ENCODE measurements at places on chromosomes 2 and 18.

GRCh38 chr2:27715318-27716210 lies 51.9 kb downstream of the SLC4A1AP start:
- DNase-seq: no peak

GRCh38 chr2:137231628-137232027 lies 466.3 kb downstream of the THSD7B start:
- DNase-seq: no peak

- no peak for DNase-seq
Measured at GRCh38 chr18:69978732-69979715, 31.4 kb upstream of the CD226 start.

- no peak for DNase-seq
Measured at GRCh38 chr2:86081724-86082123, 24.0 kb downstream of the POLR1A start.

GRCh38 chr2:38713338-38713737 lies 37.8 kb downstream of the SRSF7 start:
- DNase-seq: no peak

GRCh38 chr2:170475878-170476277 lies 239.3 kb upstream of the SP5 start:
- DNase-seq: no peak

- DNase-seq: no peak
Measured at GRCh38 chr2:141038341-141038740, 1092.5 kb downstream of the LRP1B start.

DNA sequence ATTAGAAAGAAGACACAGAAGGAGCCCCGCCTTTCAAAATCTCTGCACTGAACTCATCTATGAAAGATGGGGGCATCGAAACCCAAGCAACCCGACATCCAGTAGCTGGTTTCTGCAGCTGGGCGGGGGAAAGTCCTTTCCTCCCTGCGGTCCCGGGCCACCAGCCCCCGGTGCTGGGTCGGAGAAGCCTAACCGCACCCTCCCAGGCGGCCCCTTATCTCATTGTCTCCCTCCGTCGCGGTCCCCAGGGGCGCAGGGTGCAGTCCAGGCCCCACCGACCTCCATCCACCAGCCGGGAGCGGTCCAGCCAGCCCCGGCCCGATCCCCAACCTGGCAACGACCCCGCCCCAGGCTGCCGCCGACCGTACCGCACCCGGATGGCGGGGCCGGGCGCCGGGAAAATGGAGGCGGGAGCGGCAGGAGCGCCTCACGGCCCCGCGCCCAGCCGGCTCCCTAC lies 452 bp downstream of the RAPH1 start:
- DNase-seq: peak; percentile 56

- DNase-seq: no peak
Measured at GRCh38 chr2:218229851-218230250, 12.9 kb downstream of the ARPC2 start.

- no peak for DNase-seq
Measured at GRCh38 chr2:224466304-224466895, 64.5 kb upstream of the FAM124B start.

GRCh38 chr2:437756-438393 lies 150.0 kb upstream of the ALKAL2 start:
- DNase-seq: peak; percentile 88

GRCh38 chr18:32257084-32257785 lies 67.4 kb downstream of the MEP1B start:
- no peak for DNase-seq

DNA sequence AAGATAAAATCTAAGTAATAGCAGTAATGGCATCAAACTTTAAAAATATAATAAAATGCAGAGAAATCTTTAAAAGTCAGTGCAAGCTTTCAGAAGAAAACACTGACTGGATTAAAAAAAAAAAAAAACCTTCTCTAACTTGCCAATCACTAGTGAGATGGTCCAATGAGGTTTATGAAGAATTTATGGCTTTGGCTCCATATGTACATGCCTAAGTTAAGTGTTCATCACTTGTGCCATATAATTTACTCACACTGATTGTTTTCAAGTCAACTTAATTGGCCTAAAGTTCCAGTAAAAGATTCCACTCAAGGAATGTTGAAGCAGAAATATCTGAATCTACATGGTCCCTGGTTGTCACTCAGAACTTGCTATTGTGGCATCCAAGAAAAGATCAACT lies 40.7 kb upstream of the RAB27B start:
- DNase-seq: no peak

DNA sequence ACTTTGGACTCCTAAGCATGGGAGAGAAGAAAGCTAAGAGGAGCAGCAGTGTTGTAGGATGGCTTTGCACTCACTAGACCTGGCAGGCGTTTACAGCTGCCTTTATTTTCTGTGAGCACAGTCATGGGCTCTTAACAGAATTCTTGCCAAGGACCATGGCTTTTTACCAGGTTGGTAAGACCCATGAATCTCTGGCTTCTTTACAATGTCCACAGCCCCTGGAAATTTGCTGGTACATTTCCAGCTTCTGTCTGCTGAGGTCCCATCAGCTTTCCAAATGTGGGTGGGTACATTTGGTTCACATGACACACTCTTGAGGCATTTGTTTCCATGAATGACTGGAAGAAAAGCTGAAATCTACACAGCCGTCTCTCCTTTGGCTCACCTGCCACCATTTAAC lies 162.7 kb downstream of the PPP1R1C start:
- no peak for DNase-seq

DNA sequence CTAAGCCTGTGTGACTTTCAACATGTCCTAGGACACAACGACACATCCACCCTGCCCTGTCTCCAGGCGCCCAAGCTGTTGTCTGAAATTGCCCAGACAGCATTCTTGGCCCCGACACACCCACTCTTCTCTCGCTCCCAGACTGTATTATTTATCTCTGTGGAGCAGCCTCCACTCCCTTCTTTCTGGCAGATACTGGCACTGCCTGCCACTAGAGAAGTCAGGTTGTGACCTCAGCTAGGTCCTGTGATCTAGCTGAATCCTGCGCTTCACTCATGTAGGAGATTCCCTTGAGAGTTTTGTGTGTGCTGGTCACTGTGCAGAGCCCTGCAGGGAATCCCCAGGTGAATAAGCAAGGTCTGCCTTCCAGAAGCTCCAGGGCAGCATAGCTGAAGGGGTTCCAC lies 77.1 kb upstream of the TNP1 start:
- no peak for DNase-seq

DNA sequence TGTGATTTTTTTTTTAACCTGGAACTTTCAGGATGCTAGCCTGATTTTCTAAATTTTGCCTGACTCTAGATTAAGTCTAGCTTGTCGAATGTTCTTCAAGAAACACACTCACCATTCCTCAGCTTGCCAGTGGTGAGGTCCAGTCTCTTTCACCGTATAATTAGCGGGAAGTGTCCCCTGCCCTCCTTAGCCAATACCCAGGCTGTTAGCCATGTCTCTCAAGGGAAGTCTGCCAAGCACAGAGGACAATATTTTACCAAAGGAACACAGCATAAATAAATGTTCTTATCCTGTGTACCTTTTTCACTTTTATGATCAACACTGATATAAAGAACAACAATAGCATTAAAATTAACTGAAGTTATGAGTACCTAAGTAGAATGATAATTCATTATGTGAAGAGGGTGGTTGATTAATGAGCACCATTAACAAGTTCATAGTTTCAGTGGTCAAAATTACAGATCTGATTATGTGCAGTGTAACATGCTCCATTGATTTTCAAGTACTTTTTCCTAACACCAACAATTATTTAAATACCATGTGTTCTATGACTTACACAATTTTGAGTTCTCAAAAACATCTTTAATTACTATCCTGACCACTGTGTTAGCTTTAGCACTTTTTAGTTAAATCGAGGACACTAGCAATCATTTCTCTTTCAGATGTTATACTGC lies 445.8 kb upstream of the RAB12 start:
- no peak for DNase-seq

GRCh38 chr2:158783923-158784322 lies 11.2 kb upstream of the DAPL1 start:
- DNase-seq: peak; percentile 50

- no peak for DNase-seq
Measured at GRCh38 chr18:814300-815084, 2.5 kb upstream of the YES1 start.

- no peak for DNase-seq
Measured at GRCh38 chr18:25240420-25240770, 111.6 kb downstream of the ZNF521 start.

DNA sequence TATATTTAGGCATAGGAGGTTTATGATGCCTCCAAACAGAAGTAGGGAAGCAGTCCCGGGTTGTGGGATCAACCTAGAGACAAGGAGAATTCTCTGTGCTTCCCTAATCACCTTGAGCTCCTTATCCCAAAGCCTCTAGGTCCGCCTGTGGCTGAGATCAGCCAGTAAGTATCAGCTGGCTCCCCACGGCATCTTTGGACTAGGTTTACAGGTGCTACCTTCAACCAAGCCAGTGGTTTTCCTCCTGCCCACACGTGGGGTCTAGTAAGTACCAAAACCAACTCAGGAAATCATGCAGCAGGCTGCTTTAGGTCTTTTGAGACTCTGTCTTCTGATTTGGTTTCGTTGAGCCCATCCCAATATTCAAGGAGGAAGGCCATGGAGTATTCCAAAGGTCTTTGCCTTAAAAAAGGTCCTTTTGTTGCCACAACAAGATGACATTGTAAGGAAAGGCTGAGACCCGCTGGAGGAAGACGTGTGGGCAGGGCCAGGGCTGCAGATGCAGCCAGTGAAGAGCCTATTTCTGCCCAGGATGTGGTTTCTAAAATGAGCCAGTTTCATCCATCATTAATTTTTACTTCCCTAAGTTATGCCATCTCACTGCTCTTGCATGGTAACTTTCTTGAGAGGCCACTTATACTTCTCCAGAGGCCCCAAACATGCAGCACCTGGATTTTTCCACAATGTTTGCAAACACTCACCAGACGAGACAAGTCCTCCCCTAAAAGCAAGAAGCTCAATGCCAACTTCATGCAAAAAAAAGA lies 248.7 kb downstream of the RNF152 start:
- no peak for DNase-seq

DNA sequence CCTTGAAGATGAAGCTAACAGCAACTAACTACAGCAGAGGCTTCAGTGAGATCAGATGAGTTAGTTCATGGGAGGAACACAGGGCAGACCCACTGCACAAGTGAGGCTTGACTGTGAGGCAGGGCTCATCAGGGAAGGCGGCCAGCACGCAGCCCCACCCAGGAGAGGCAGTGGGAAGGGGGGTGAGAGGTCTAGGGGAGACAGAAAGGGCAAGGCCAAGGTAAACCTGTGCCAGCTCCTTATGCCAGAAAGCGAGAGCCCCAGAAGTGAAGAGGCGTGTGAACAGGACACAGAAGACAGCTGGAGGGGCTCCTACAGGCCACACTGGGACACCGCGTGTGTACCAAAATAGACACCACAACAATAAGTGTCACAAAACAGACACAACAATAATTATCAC lies 48.6 kb downstream of the ANO7 start:
- no peak for DNase-seq

DNA sequence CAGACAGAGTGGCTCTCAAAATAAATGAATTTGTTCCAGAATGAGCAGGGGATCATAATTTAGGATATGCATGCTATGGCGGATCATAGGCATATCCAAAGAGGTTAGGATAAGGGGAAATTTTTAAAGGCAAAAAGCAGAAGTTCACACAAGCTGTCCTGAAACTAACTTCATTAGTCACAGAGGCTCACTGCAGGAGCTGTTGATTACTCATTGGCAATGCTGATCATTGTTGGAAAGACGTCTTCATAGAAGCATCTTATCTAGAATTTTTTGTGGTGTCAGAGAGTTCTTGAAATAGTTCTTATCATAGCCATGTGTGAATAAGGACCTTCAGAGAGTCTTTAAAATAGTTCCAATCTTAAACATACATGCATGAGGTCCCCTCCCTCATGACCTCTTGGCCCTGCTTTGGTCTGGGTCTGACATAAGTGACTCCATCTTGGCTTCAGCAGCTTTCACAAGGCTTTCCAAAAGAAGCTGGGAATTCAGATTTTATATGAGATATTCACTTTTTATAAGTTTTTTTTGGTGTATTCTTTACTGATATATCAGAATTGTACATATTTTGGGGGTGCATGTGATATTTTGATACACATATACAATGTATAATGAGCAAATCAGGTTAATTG lies 7.5 kb upstream of the CCDC195 start:
- DNase-seq: no peak

DNA sequence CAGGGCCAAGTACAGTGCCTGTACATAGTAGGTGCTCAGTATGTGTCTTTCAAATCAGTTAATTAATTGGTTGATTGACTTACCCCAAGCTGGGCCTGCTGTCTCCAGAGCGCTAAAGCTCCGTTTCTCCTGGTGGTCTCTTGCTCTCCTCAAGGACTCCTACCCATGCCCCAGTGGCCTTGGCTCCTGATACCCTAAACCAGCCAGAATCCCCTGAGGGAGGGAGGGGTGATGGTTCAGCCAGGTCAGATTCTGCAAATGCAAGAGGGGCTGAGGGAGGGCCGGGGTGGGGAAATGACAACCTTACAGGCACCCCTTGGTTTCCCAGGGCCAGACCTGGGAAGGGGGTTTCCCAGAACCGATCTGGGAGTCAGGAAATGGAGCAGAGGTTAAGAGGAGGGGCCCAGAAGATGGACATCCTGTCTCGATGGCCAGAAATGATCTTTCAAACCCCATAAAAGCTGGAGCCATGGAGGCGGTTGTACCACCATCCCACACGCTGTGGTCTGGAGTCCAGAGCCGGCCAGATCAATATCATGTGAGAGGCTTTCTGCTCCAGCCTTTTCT lies 209.1 kb downstream of the TNS1 start:
- no peak for DNase-seq

DNA sequence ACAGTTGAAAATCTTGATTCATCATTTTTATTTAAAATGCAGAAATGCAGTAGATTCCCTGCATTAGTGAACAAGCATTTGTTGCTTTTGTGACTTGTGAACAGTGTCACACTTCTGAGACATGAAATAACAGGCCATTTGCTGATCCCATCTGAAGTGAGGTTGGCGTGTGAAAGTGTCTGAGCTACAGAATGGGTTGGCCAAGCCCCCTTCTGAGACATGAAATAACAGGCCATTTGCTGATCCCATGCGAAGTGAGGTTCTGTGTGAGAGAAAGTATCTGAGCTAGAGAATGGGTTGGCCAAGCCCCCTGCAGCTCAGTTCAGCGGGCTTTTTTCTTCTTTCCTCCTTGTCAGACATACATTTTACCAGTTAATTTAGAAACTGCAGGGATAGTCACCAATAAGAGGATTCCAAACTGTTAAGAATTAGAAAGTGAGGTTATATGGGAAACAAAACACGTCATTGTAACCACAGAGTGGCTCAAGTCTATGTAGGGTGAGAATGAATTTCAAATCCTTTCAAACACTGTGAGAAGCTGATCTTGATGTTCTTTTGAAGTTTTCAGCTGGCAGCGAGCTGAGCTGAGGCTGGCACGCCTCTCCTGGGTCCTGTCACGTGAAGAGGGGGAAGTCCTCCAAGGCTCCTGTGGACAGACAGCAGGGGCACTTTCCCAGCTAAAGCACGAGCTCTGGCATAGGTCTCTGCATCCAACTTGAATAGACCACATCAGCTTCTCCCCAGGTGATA lies 339.2 kb upstream of the SALL3 start:
- DNase-seq: no peak
